ENCODE measurements at places on chromosomes 6 and 20. TPM values are rescaled to one million over a fixed set of nuclear protein-coding genes. Genes with fewer than 3 reads are reported as not detected.

DNA sequence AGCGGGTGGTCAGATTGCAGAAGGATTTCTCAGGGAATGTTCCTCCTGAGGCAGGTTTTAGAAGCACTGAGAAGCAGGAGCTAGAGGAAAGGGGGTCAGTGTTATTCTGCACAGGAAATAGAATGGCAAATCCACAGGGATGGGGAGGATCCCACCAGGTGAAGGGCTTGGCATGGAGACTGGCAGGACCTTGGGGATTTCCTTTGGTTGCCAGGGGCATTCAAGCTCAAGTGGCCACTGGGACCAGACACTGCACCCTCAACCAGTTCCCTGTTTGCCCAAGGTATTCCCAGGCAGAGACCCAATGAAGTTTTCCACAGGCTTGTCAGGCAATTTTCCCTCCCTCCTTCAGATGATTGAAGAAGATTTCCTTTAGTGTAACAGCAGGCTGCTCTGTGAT lies 123.2 kb upstream of the KCNK16 start:
- peaks cover 2% of the 10 kb centered on the region for H3K36me3 ChIP-seq
- H3K4me1 ChIP-seq = no peaks in the 10 kb centered on the region
- peaks cover 38% of the 10 kb centered on the region for H3K27me3 ChIP-seq
- no peak overlapping the region for H3K27ac ChIP-seq
- no peak overlapping the region for H3K4me3 ChIP-seq

- no peaks in the 10 kb centered on the region for H3K27me3 ChIP-seq
- peaks cover 2% of the 10 kb centered on the region for H3K36me3 ChIP-seq
- no peak for DNase-seq
- H3K27ac ChIP-seq = peak overlapping the region; percentile 91
- H3K4me1 ChIP-seq = peaks cover 22% of the 10 kb centered on the region
Measured at GRCh38 chr20:4084096-4084495, 68.7 kb upstream of the RNF24 start.

DNA sequence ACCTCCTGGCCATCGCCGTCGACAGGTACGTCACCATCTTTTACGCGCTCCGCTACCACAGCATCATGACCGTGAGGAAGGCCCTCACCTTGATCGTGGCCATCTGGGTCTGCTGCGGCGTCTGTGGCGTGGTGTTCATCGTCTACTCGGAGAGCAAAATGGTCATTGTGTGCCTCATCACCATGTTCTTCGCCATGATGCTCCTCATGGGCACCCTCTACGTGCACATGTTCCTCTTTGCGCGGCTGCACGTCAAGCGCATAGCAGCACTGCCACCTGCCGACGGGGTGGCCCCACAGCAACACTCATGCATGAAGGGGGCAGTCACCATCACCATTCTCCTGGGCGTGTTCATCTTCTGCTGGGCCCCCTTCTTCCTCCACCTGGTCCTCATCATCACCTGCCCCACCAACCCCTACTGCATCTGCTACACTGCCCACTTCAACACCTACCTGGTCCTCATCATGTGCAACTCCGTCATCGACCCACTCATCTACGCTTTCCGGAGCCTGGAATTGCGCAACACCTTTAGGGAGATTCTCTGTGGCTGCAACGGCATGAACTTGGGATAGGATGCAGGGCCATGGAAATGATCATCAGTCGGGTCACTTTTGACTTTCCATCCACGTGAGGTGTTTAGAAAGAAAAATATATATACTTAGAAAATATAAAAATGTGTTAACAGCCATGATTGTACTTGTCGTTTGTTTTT lies 868 bp downstream of the MC3R start:
- H3K27ac ChIP-seq = no peak overlapping the region
- no peak for DNase-seq

DNA sequence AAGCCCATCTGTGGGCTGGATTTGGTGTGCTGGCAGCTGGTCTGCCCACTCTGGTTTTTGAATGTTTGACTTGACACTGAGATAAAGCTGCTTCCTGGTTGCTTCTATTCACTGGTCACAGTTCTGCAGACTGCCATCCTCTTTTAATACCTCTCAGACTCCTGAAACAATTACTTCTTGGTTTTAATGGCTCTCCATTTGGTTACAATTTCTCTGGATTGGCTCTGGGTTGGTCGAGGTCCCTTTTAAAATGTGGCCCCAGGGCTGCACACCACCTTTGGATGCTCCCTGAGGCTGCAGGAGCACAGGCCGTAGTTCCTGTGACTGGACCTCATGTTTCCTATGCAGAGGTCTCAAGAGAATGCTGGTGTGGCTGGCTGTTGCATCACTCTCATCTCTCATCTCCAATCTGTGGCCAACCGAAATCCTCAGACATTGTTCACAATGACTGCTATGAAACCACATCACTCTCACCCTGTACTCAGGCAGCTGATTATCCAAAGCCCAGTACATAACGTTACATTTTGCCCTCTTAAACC lies 98.5 kb downstream of the INSM1 start:
- H3K4me1 ChIP-seq = peaks cover 5% of the 10 kb centered on the region
- no peak overlapping the region for H3K4me3 ChIP-seq
- H3K36me3 ChIP-seq = peaks cover 9% of the 10 kb centered on the region

GRCh38 chr6:36917541-36918193 lies 31.9 kb downstream of the C6orf89 start:
- DNase-seq = no peak
- H3K27ac ChIP-seq = peak overlapping the region; percentile 29
- peaks cover 19% of the 10 kb centered on the region for H3K4me1 ChIP-seq
- H3K4me3 ChIP-seq = no peak overlapping the region

The SLC35F1 gene
- total RNA-seq = not detected

- H3K4me3 ChIP-seq = peak overlapping the region; percentile 87
- no peaks in the 10 kb centered on the region for H3K27me3 ChIP-seq
- H3K4me1 ChIP-seq = peaks cover 20% of the 10 kb centered on the region
- DNase-seq = no peak
- peak overlapping the region; percentile 14 for H3K27ac ChIP-seq
- peaks cover 4% of the 10 kb centered on the region for H3K36me3 ChIP-seq
Measured at GRCh38 chr20:56360133-56360907, 1.5 kb downstream of the FAM210B start.

The CYP24A1 gene
- total RNA-seq = not detected

The RPS6KA2 gene
- 5.9 TPM for total RNA-seq

GRCh38 chr6:4352731-4353130 lies 217.4 kb upstream of the ECI2 start:
- H3K4me1 ChIP-seq = no peaks in the 10 kb centered on the region
- no peak overlapping the region for H3K4me3 ChIP-seq
- no peak overlapping the region for H3K27ac ChIP-seq
- no peak for DNase-seq
- peaks cover 16% of the 10 kb centered on the region for H3K27me3 ChIP-seq
- H3K36me3 ChIP-seq = no peaks in the 10 kb centered on the region

GRCh38 chr6:18028332-18028731 lies 40.9 kb upstream of the KIF13A start:
- H3K36me3 ChIP-seq = no peaks in the 10 kb centered on the region
- no peak overlapping the region for H3K4me3 ChIP-seq
- H3K27ac ChIP-seq = no peak overlapping the region
- peaks cover 41% of the 10 kb centered on the region for H3K27me3 ChIP-seq
- no peak for DNase-seq

The RBBP8NL gene
- not detected for total RNA-seq

DNA sequence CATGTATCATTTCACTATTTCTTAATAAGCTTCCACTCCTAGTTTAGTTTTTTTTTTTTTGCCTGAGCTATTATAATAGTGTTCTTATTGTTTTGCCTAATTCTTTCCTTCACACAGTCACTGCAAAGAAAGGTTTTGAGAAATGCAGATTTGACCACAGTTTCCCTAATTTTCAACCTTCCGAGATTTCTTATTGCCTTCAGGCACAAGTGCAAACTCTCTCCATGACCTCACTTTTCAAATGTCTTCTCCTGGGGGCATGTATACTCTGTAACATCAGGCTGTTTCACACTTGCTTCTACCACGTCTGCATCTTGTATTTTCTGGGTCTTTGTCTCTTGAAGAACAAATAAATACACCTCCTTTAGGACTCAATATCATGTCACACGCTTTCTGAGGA lies 339.0 kb upstream of the CITED2 start:
- H3K4me1 ChIP-seq = peaks cover 3% of the 10 kb centered on the region
- H3K27ac ChIP-seq = no peak overlapping the region
- no peaks in the 10 kb centered on the region for H3K36me3 ChIP-seq
- no peak overlapping the region for H3K4me3 ChIP-seq
- DNase-seq = no peak

- peak overlapping the region; percentile 96 for H3K4me3 ChIP-seq
- no peaks in the 10 kb centered on the region for H3K27me3 ChIP-seq
- peaks cover 10% of the 10 kb centered on the region for H3K36me3 ChIP-seq
- H3K27ac ChIP-seq = peak overlapping the region; percentile 99
Measured at GRCh38 chr6:158818581-158819212, 471 bp downstream of the EZR start.

- H3K4me1 ChIP-seq = peaks cover 34% of the 10 kb centered on the region
- no peak overlapping the region for H3K4me3 ChIP-seq
- peaks cover 2% of the 10 kb centered on the region for H3K36me3 ChIP-seq
- DNase-seq = no peak
- H3K27ac ChIP-seq = no peak overlapping the region
Measured at GRCh38 chr6:133977983-133978895, 25.2 kb downstream of the TBPL1 start.

GRCh38 chr6:130309028-130309427 lies 56.8 kb upstream of the TMEM200A start:
- H3K4me1 ChIP-seq = peaks cover 3% of the 10 kb centered on the region
- no peak overlapping the region for H3K27ac ChIP-seq
- no peaks in the 10 kb centered on the region for H3K36me3 ChIP-seq
- DNase-seq = no peak

DNA sequence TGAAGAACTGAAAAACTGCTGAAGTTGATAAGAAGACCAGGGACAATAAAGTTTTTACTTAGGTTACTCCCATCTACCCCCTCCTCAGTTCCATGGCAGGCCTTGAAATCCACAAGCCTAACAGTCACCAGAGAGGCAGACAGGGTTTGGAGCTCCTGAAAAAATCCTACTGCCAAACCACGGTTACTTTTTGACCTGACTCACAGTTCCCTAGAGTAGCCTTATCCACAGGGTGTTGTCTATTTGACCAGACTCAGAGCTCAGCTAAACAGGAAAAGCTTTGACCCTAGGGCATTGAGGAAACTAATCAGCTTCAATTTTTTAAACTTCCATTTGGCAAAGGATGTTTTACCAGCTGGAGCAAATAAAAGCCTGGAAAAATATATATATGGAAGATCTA lies 257.7 kb upstream of the NT5E start:
- H3K4me3 ChIP-seq = no peak overlapping the region
- DNase-seq = no peak
- no peaks in the 10 kb centered on the region for H3K36me3 ChIP-seq
- H3K4me1 ChIP-seq = no peaks in the 10 kb centered on the region
- H3K27ac ChIP-seq = no peak overlapping the region
- no peaks in the 10 kb centered on the region for H3K27me3 ChIP-seq

DNA sequence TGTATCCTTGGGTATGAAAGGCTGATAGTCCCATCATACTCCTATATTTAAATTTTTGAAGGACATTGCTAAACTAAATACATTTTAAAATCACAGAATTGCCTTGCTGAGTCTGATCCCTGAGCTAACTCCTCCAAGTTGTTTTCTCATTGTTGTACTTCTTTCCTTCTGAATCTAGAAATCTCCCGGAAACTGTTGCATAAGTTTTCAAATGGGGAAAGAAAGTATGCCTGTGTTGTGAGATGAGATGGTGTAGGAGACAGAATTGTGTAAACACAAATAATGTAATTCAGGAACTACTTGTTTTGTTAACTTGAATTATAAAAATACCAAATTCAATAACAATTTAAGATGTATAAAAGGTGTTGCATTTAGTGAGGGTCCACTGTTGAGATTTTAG lies 7.3 kb downstream of the PNRC1 start:
- H3K36me3 ChIP-seq = peaks cover 15% of the 10 kb centered on the region
- H3K27me3 ChIP-seq = no peaks in the 10 kb centered on the region
- no peak for DNase-seq
- peak overlapping the region; percentile 12 for H3K4me3 ChIP-seq
- H3K27ac ChIP-seq = peak overlapping the region; percentile 97
- peaks cover 52% of the 10 kb centered on the region for H3K4me1 ChIP-seq
